ENCODE measurements at places on chromosomes 11 and 22.

DNA sequence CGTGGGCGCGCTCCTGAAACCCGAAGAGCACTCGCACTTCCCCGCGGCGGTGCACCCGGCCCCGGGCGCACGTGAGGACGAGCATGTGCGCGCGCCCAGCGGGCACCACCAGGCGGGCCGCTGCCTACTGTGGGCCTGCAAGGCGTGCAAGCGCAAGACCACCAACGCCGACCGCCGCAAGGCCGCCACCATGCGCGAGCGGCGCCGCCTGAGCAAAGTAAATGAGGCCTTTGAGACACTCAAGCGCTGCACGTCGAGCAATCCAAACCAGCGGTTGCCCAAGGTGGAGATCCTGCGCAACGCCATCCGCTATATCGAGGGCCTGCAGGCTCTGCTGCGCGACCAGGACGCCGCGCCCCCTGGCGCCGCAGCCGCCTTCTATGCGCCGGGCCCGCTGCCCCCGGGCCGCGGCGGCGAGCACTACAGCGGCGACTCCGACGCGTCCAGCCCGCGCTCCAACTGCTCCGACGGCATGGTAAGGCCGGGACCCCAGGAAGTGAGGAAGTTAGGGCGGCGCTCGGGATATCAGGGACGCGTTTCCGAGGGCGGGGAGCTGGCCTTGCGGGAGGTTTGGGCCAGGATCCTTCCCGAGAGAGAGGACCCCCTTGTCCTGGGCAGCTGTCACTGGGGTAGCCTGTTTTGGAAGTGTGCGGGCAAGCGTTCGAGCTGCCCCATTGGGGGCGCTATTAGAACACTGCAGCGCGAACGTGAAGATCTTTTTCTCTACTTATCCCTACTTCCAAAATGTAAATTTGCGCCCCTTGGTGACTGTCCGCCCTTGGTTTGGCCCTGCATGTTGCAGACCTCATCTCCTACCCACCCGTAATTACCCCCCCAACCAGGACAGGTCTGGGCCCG, 796 bp downstream of the MYOD1 start:
- DNase-seq, result no peak

- DNase-seq, result no peak
Observed at GRCh38 chr11:61011950-61012736, 40.7 kb downstream of the CD6 start.

DNA sequence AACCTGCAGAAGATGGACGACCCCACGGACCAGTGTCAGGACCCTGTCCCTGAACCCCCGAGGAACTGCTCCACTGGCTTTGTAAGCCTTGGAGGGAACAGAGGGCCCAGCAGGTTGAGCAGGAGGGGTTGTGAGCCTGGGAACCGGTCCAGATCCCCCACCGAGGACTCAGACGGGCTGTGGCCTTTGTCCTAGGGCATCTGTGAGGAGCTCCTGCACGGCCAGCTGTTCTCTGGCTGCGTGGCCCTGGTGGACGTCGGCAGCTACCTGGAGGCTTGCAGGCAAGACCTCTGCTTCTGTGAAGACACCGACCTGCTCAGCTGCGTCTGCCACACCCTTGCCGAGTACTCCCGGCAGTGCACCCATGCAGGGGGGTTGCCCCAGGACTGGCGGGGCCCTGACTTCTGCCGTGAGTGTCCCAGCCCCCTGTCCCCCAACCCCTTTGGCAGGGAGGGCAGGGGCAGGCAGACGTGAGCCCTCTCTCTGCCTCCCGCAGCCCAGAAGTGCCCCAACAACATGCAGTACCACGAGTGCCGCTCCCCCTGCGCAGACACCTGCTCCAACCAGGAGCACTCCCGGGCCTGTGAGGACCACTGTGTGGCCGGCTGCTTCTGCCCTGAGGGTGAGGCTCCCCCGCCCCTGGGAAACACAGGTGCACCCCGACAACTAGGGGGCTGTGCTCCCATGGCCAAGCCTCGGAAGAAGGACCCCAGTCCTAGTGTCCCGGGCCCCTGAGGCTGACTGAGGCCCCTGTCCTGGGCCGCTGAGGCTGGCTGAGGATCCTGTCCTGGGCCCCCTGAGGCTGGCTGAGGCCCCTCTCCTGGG, 6.4 kb downstream of the MUC5AC start:
- no peak for DNase-seq

- no peak for DNase-seq
Observed at GRCh38 chr11:130043575-130043974, 26.1 kb upstream of the APLP2 start.

DNA sequence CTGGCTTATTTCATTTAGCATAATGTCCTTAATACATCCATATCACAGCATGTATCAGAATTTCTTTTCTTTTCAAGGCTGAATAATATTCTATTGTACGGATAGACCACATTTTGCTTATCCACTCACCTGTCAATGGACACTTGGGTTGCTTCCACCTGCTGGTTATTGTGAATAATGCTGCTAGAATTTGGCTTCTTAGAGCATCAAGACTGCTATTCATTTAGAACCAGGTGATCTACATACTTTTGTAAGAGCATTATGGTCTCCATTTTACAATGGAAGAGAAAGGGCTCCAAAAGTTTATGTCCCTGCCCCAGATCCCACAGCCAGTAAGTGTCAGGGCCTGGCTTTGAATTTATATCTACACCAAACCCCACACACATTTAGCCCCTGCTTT, 100.7 kb upstream of the CD82 start:
- no peak for DNase-seq

DNA sequence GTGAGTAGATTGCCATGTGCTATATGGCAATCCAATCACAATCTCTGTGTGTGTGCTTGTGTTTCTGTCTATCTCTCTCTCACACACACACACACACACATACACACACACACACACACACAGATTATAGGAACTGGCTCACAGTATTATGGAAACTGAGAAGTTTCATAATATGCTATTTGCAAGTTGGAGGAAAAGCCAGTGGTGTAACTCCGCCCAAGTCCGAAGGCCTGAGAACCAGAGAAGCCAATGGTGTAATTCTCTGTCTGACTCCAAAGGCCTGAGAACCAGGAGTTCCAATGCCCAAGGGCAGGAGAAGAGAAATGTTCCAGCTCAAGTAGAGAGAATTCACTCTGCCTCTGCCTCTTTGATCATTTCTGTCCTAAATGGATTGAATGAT, 37.2 kb downstream of the GLYATL2 start:
- no peak for DNase-seq

Data from HCEC 1CT (cell line).